ENCODE measurements at places on chromosomes 1 and 21.

GRCh38 chr1:56453417-56454078 lies 125.8 kb downstream of the PLPP3 start:
- peak; percentile 48 for DNase-seq

- no peak for DNase-seq
These were observed 9.6 kb downstream of the P3H1 start for GRCh38 chr1:42756956-42757891.

- DNase-seq, result no peak
These were observed 1.5 kb upstream of the TTC24 start for GRCh38 chr1:156578055-156578454.

- DNase-seq, result no peak
These were observed 31.3 kb upstream of the IVNS1ABP start for GRCh38 chr1:185348296-185348695.

DNA sequence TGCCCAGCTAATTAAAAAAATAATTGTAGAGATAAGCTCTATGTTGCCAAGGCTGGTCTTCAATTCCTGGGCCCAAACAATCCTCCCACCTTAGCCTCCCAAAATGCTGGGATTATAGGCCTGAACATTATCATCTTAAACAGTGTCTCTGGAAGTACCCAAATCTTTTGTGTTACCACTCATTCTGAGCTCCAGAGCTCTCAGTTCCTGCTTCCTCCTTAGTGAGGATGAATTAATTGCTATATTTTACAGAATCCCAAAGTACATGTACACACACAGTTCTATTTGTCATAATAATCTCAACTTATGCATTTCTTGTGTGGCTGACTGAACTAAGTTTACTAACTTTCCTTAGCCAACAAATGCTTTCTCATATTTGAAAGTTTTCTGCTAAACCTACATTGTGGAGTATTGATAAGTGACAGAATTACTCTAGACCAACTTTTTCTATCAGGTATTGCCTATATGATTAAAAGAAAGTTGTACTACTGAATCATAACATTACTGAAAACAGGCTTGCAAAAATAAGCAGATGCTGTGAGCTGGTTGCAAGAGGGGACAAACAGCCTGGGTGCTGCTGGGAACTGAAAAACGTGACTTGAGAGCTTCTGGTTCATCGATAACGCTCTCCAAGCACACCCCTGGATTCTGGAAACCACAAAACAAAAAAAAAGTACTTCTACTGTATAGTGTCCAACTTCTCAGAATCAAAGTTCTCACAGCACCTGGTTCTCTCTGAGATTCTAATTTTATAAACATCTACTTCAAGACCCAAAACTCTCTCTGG lies 15.3 kb downstream of the VAV3 start:
- no peak for DNase-seq

DNA sequence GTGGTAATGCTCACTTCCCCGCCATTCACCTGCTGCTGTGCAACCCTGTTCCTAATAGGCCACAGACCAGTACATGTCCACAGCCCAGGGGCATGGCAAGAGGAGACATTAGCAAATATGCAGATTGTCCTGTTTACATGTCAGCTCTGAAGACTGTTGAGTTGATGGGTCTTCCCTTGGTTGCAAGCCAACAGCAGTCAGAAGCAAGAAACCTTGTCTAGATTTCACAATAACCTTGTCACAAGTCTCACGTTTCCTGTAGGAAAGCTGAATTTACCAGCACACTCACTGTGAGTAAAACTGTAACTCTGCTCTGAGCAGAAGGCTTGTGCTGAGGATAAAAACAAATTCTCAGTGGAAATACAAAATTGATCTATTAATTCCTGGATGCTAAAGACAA lies 195.1 kb downstream of the HLX start:
- no peak for DNase-seq

DNA sequence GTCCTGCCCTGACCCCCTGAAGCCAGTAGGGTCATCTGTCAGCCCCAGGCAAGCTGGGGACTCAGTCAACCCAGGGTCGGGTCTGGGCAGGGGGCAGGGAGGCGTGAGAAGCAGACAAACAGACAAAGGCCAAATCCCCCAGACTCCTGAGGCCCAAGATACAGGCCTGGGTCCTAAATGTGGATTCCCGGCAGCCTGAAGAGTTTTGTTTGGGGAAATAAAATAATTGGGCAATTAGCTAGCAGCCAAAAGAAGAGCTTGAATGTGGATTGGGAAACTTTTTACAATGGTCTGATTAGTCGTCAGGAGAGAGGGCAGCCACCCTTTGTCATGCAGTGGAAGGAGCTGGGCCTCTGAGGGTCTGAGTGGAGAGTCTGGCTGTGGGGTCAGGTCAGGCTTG lies 4.5 kb upstream of the LEFTY2 start:
- peak; percentile 88 for DNase-seq

DNA sequence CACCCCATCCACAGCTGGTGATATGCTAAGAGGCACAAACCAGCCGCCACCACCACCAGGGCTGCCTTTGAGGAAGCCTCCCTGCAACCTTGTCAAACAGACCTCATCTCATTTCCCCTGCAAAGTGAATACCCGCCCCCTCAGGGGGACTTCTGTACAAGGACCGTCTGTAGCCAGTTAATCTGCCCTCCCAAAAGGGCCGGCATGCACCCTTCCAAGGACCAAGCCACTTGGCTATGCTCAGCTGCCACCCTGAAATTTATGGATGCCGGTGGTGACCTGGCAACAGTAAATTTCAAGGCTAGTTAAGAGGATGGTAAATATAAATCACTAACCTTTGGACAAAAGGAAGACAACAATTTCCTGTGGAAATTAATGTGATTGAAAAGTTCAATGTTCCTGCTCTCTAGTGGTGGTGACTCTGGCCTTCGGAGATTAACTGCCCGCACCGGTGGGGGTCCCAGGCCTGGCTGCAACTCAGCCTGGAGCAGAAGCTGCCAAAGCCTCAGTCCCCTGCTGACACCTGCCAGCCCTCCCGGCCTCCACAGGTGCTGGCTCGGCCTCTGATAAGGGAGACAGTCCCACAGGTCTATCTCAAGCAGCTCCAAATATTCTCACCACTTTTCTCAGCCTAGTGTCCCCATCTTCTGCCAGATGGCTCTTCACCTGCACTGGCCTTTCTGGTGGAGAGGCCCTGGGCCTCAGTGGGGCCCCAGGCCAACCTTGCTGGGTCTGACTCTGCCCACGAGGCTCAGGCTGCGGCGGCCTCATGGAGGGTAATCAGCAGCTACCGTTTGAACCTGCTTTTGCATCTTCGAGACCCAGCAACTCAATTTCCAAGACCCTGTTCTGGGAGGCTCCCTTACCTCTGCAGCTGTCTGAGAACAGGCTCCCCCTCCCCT lies 12.2 kb downstream of the TMEM53 start:
- DNase-seq, result no peak

GRCh38 chr1:172790245-172790644 lies 131.3 kb downstream of the FASLG start:
- DNase-seq, result no peak

DNA sequence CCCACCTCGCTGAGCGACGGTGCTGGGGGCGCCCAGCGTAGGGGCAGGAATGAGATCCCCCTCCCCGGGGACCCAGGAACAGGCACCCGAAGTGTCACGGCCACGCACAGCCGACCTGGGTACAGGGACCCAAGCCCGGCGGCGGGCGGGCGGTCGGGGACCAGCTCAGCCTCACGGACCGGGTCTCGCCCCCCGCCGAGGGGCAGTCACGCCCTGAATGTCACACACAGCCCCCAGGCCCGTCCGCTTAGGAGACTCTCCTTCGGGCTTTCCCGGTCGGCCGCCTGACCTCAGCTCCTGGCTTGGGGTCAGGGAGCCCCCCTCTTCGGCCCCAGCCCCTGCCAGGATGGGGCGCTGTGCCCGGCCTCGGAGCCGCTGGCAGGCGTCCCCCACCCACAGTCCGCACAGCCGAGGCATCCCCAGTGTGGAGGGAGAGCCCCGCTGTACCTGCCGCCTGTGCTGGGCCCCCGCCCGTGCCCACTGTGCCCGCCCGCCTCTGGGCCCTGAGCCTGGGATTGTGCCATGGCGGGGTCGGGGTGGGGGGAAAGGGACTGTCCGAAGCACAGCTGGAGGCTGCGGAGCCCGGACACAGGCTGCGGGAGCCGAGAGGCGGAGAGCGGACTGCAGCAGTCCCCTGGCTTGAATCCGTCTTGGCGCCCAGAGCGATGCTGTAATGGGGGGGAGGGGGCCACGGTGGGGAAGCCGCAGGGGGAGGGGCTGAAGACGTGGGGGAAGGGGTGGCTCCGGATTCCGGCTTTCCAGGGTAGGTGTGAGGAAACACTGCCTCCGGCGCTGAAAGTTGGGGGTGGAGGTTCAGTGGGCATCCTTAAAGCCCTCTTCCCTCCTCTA lies 627 bp upstream of the DLGAP3 start:
- no peak for DNase-seq

DNA sequence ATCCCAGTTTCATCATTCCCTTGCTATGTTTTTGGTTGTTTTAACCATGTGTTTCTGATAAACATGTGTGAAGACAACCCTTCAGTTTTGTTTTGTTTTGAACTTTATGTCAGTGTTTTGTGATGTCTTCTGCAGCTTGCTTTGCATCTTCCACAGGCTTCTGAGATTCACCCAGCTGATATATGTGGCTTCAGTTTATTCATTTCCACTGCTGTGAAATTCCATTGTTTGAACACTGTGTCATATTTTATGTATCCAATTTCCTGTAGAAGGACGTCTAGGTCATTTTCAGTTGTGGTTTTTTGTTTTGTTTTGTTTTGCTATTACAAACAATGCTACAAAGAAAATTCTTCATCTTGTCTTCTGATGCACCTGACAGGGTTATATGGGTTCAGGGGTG lies 27.2 kb upstream of the SLC26A9 start:
- no peak for DNase-seq

GRCh38 chr1:150545486-150546032 lies 3.6 kb upstream of the ADAMTSL4 start:
- DNase-seq, result no peak

GRCh38 chr21:25577424-25578055 lies 29.7 kb downstream of the MRPL39 start:
- no peak for DNase-seq

GRCh38 chr1:67169496-67169895 lies 3.2 kb downstream of the IL23R start:
- DNase-seq, result no peak

DNA sequence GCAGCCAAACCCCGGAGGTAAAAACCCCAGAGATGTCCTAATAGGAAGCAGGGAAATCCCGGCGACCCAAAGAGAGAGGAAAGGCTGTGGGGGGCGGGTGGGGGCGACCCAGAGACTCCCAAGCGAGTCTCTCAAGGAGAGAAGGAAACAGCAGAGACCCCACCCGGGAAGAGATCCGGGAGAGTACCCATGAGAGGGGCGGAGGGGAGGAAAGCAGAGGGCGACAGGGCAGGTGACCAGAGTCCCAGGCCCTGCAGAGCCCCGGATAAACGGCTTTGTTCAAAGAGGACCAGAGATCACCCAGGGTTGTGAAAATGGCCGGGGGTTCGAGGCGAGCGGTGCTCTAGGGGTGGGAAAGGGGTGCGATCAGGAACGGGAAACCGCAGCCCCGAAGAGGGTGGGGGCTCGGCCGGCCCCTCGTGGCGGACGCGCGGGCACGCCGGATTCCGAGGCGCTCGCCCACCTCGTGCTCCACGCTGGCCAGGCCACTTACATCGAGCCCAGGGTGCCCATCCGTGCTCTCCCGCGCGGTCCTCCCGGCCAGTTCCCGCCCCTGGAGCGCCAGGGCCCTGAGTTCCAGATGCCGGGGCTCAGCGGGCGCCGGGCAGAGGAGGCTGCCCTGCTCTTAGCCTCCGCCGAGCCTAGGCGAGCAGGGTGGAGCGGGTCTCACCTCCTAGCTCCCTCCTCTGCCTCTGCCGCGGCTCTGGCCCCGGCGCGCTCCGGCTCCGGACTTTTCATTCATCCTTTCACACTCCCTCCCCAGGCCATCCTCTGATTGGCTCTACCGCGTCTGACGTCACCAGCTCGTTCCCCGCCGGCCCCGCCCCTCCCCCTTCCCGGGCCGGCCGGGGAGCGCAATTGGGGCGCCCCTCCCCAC lies 52.3 kb downstream of the RHBG start:
- DNase-seq, result no peak

- no peak for DNase-seq
These were observed 86.2 kb downstream of the NGF start for GRCh38 chr1:115251856-115252255.

- DNase-seq, result no peak
These were observed 19.2 kb upstream of the PEF1 start for GRCh38 chr1:31663622-31664452.

GRCh38 chr1:163668472-163668871 lies 346.7 kb downstream of the NUF2 start:
- DNase-seq, result no peak

DNA sequence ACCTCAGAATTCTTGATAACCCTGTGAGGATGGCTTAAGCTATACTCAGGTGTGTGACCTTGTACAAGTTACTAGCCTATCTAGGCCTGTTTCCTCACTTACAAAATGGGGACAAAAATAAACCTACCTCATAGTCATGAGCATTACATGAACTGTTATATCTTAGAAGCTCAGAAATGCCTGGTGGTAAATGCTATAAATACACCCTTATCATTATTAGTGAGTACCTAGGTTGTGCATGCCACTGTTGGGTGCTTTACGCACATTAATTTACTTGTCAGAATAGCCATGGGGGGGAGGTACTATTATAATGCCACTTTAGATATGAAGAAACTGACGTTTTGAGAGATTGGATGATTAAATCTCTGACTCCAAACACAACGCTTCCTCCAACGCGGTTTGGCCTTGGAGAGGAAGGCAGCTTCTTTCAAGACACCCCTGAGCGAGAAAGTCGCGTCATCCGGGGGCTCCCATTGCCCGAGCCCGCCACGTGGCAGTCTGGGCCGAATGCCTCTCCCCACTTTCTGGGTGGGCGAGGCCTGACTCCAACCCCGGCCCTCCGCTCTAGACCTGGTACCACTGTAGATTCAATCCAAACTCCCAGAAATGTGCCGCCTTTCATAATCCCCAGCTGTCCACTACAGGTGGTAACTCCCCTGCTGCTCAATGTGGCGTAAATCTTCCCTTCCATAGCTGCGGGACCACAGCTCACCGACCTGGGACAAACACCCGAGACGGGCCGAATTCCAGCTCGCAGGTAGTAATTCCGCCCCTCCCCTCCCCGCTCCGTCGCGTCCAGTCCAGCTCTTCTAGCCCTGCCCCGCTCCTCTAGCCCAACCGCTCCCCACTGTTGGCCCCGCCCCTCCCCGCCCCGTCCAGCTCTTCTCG lies 771 bp upstream of the RAD54L start:
- no peak for DNase-seq

- DNase-seq, result no peak
These were observed 4.2 kb upstream of the IL19 start for GRCh38 chr1:206766251-206766856.
